ENCODE measurements at places on chromosomes 11 and 22. TPM values are rescaled to one million over a fixed set of nuclear protein-coding genes. Genes with fewer than 3 reads are reported as not detected.

RBX1 gene
- total RNA-seq: 74.7 TPM

SEC14L6 gene
- 0.15 TPM for total RNA-seq

DNA sequence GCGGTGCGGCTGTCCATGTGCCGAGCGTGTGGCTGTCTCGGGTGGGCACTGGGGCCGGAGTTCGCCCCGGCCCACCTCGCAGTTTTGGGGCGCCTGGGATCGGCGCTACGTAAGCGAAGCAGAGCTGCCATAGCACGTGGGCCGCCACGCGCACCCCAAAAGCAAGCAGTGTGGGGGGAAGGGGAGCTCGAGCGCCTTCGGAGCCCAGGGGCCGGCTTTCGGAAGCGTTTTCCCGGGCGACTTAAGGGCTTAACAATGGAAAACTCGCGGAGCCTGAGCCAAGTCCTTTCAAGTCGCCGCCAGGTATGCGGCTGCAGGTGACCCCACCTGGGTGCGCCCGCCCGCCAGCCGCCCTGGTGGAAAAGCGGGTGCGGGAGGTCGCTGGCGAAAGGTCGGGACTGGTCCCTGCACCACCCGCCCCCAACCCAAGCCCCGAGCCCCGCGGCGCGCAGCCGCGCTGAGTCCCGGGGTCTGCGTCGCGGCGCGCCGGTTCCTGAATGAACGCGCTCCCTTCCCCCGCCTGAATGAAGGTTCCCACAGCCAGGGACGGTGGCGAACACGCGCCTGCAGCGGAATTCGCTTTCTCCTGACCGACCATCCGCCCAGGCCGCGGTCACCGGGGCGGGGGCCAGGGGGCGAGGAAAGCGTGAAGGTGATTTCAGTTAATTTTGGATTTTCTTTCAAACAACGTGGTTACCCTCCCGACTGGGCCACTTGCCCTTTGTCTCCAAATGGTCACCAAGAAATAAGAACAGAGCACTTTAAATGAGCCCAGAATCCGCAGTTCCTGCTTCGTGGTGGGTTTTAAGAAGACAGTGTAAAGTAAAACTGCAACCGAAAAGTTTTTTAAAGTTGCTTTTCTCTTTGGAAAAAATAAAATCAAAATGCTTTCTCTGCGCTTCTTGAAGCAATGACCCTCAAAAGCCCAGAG lies 2.8 kb upstream of the CCND1 start:
- no peaks in the 10 kb centered on the region for H3K36me3 ChIP-seq
- H3K4me1 ChIP-seq: peaks cover 28% of the 10 kb centered on the region
- H3K27ac ChIP-seq: peak overlapping the region; percentile 92
- peak; percentile 72 for DNase-seq
- H3K4me3 ChIP-seq: peak overlapping the region; percentile 42

- H3K36me3 ChIP-seq: no peaks in the 10 kb centered on the region
- no peaks in the 10 kb centered on the region for H3K27me3 ChIP-seq
- no peak overlapping the region for H3K27ac ChIP-seq
These were observed 42.1 kb downstream of the PAX6 start for GRCh38 chr11:31768749-31769640.

- no peaks in the 10 kb centered on the region for H3K36me3 ChIP-seq
- H3K4me3 ChIP-seq: no peak overlapping the region
- no peaks in the 10 kb centered on the region for H3K4me1 ChIP-seq
- H3K27ac ChIP-seq: no peak overlapping the region
These were observed 57.7 kb upstream of the DRD2 start for GRCh38 chr11:113532697-113533424.

DNA sequence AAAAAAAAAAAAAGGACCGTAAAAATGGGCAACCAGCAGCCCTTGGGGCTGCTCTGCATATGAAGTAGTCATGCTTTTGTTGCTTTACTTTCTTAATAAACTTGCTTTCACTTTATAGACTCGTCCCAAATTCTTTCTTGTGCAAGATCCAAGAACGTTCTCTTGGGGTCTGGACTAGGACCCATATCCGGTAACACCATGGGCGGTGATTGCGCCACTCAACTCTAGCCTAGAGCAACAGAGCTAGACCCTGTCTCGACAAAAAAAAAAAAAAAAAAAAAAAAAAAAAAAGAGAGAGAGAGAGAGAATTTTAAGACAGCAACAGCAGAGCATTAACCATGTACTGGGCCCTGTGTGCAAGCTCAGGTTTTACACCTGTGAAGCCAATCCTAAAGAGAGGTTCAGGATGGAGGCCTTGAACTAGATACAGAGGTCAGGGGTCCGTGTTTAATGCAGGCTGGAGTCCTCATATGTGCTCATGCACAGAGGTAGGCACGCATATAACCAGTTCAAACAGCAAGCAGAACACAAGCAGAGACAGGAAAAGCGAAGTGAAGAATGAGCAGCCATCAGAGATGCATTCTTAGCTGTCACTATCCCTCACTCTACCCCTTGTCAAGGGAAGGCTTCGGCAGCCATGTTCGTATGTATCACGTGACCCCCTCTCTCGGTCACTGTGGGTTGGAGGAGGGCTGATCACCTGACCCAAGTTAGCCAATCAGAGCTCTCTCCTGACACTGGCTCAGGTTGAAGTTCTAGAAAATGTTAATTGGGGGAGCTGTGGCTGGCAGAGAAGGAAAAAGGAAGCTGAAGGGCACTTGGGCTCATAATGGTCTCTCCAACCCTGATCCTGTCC lies 16.7 kb upstream of the SYT12 start:
- H3K27me3 ChIP-seq: no peaks in the 10 kb centered on the region
- no peak overlapping the region for H3K27ac ChIP-seq
- H3K4me1 ChIP-seq: no peaks in the 10 kb centered on the region
- H3K36me3 ChIP-seq: no peaks in the 10 kb centered on the region
- no peak for DNase-seq

DNA sequence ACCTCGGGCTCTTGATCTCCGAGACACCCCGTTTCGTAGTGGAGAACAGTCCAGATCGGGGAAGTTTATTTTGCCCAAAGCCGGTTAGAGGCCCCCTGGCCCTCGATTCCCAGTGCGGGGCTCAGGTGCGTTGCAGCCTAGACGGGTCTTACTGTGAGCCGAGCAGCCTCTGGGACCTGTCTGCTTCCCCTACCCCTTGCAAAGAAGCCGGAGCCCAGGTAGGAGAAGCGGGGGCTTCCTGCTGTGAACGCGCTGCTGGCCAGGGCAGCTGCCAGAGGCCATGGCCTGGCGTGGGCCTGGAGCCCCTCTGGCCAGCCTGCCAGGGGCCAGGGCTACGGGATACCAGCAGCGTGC lies 621 bp downstream of the TSPO start:
- H3K4me1 ChIP-seq: peaks cover 3% of the 10 kb centered on the region
- peak overlapping the region; percentile 52 for H3K4me3 ChIP-seq
- no peaks in the 10 kb centered on the region for H3K27me3 ChIP-seq

GRCh38 chr22:49372111-49372529 lies 455.6 kb downstream of the BRD1 start:
- no peak overlapping the region for H3K4me3 ChIP-seq
- no peaks in the 10 kb centered on the region for H3K27me3 ChIP-seq
- no peaks in the 10 kb centered on the region for H3K4me1 ChIP-seq
- DNase-seq: no peak

DNA sequence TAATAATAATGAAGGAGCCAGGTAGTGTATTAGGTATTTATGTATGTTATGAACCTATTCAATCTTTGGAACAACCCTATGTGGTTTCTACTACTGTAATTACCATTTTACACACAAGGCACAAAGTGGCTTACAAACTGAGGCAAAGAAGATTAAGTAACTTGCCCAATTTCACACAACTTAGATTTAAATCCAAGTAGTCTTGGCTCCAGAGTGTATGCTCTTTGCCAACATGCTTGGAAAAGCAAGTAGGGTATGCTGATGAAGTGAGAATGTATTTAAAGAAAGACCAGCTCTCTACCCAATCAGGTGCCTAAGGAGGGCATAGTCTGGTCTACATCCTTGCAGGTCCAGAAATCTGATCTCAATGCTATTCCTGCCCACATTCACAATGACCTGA lies 463.2 kb downstream of the METTL15 start:
- H3K36me3 ChIP-seq: no peaks in the 10 kb centered on the region
- H3K27ac ChIP-seq: no peak overlapping the region
- H3K4me3 ChIP-seq: no peak overlapping the region
- DNase-seq: no peak
- peaks cover 8% of the 10 kb centered on the region for H3K4me1 ChIP-seq
- H3K27me3 ChIP-seq: no peaks in the 10 kb centered on the region
